ENCODE measurements at places on chromosomes 7 and 10.

DNA sequence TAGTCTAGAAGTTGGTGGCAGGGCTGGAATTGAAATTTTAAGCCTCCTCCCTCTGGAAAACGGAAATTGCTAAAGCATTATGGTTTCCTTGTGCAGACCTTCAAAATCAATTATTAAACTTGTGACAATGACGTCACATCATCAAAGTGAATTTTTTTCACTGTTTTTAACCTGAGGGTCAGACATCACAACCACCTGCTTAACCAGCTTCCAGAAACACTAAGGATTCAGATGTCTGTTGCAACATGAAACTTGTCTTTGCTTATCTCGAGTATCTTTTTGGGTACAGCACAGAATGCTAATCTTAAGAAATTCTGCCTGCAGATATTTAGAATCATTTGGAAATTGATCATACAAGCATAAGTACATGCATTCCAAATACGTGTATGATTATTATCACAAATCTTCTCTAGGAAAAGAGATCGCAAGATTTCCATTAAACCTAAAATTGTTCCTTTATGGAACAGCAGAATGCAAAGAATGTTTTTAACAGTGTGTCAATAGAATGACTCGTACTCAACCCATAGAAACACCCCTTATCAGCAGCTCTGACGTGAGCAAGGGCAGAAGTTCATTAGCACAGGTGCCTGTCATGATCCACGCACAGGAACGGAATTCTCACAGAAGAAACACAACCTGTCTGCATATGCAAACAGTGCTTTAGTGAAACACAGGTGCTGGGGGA is 4.1 kb upstream of the GTPBP4 start:
- peak; percentile 26 for DNase-seq

GRCh38 chr7:110664803-110665202 is 426.1 kb upstream of the LRRN3 start:
- no peak for DNase-seq

DNA sequence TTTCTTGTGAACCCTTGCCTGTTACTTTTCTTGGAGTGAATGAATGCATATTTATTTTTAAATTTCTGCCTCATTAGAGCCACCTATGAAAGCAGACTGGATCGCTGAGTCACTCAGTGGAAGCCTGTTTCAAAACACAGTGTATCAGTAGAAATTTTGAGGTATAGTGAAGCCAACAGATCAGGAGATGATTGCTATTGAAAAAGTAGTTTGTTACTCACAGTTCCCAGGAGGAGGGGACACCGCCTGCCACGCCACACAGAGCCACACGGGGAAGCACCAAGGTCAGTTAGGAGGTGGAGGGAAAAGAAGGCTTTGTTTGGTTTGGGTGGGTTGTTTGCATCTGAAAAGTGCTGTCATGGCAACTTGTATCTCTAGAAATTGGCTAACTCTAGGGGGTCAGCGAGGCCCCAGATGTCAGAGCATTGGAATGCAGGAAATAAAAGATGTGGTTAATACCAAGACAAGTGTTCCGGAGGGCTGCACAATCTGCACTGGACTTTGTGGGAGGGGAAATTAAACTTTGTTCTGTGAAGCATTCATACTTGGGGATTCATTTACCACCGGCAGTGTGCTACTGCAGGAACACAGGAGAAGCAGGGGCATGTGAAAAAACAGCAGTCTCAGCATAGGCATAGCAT is 106.4 kb upstream of the SDK1 start:
- DNase-seq, result peak; percentile 100

DNA sequence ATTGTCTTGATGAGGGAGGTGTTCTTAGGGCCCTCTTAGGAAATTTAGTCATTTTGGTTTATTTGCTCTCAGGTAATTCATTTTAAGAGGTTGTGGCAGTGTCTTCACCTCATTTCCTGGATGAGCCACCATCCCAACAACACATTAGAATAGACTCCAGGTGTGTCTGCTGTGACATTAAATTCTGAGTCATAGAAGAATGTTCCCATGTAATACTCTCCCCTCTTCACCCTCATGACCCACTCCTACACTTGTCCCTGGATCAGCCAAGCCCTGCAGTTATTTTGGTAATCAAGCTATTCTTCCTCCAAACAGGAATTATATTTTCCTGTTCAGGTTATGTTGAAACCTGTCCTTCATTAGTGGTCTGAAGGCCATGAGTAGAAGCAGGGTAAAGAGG is 944.1 kb downstream of the SORCS3 start:
- no peak for DNase-seq

DNA sequence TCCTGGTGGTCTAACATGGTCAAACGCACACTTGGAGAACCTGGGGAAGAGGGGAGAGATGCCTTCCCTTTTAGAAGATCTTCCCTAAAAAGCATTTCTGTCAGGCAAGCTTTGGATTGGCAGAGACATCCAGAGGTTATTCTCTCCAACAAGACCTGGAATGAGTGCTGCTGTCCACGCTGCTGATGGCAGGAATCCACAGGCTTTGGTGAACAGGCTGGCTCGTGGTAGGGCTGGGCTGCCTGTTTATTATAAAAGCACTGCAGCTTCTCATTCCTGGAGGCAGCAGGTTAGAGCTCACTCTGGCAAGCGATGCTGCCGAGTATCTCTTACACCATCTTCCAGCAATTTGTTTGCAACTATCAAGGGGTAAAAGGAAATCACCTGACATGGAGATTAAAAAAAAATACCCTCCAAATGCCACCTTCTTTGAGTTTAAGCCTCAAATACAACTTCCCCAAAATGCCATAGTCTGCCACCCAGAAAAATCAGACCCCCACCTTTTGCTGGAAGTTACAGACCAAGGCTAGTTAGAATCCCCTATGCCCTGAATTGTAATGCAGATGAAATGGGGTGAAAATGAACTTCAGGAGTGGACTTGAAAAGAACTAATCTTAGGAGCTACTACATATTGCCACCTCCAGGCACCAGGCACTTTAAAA is 152.1 kb upstream of the KMT2E start:
- DNase-seq, result no peak

All from NCI-H226 (cell line).